ENCODE measurements at places on chromosomes 2 and 18.

- no peak for DNase-seq
Observed at GRCh38 chr2:119352357-119352756, 14.3 kb downstream of the C2orf76 start.

GRCh38 chr2:56713161-56713676 is 529.4 kb downstream of the CCDC85A start:
- no peak for DNase-seq

GRCh38 chr2:121134728-121135127 is 150.3 kb downstream of the TFCP2L1 start:
- DNase-seq, result no peak

DNA sequence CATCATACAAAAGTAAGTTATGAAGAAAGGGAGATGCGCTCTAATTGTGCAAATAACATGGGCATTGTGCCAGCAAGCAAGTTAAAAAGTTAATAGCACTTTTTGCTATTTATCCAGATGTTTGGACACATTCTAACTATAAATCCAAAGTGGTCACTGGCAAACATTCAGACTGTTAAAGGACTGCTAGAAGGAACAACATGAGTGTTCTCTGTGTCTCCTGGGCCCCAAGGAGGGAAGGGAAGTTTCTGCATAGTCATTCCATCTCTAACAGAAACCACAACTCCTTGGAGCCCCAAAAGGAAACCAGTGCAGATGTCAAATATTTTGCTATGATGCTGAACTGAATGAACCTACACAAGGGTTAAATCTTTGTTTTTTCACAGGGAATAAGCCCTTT is 213.3 kb upstream of the HNRNPA3 start:
- DNase-seq, result no peak

GRCh38 chr18:10315522-10315921 is 138.9 kb upstream of the APCDD1 start:
- no peak for DNase-seq

GRCh38 chr2:204065566-204065965 is 129.0 kb downstream of the ICOS start:
- no peak for DNase-seq

DNA sequence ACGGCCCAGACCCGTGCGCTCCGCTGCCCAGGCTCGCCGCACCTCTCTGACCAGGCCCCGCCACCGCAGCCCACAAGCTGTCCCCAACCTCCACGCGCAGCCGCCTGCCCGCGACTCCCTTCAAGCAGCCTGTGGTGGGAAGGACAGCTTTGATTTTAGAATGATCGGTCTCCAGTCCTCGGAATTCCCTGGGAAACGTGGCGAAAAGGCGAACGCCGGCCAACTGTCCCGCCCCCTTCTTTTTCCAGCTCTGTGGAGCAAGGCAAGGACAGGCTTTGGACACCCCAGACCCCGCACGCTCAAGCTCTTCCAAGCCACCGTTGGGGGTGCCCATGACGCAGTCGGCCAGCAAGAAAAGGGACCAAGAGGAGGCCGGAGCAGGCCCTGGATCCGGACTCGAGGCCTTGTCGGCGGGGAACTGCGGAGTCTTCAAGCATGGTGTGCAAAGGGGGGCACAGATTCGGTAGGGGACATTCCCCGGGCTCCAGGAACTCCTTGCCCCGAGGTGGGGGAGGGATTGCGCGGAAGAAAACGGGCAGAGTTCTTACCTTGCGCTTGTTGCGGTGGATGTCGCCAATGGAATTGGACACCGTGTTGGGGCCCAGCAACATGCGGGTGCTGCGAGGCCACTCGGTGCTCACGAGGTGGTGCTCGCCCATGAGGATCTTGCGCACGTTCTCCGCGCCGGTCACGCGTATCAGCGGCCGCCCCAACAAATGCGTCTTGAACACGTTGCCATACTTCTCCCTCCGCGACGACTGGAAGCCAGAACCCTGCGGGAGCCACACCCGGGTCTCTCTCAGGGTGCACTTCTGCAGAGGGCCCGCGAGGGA is 4.0 kb downstream of the CYP26B1 start:
- DNase-seq, result no peak

DNA sequence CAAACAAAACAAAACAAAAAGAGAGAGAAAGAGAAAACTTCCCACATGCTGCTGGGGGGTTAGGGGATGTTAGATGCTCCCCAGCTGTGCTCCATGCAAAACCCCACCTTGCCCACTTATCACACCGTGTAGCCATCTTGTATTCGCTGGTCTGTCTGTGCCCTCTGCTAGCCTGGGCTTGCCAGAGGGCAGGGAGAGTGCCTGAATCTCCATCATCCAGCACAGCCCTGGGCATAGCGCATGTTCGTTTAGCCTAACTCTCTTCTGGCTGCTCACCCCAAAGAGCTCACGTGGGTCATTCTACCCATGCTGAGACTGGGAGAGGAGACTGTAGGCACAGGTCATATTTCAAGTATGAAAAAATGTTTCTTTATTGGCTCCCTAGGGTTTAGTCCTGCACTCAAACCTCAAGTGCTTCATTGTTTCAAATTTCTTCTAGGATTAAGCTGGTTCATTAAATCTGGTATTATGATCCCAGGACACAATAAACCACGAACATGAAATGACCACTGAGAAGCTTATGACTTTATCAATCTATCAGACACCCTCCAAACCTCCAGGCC is 100.5 kb downstream of the KCNF1 start:
- no peak for DNase-seq
